ENCODE measurements at places on chromosomes 13 and 19.

GRCh38 chr19:39224910-39225309, 19.9 kb downstream of the IFNL3 start:
- DNase-seq = no peak

GRCh38 chr19:6218491-6219146, 61.2 kb downstream of the MLLT1 start:
- peak; percentile 63 for DNase-seq

GRCh38 chr19:30884146-30884812, 465.0 kb downstream of the TSHZ3 start:
- no peak for DNase-seq

DNA sequence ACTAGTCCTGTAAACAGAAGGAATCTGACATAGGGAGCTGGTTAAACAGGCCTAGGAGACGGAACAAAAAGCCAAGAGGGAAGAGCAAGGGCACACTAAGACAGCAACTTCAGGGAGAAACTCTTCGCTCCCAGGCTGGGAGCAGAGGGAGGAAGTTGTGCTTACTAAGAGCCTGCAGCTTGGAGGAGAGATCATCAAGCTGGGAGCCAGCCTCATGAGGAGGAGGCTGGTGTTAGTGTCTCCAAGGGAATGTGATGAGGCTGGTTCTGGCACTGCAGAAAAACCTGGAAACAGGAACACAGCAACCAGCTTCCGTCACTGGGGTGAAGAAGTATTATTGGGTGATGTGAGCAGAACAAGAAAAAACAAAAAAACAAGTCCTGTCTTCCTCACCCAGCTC, 1027.3 kb downstream of the UQCRFS1 start:
- DNase-seq = no peak

- DNase-seq = no peak
These were observed 1.2 kb downstream of the PEAK3 start for GRCh38 chr19:2280633-2281264.

- no peak for DNase-seq
These were observed 1.8 kb upstream of the ZNF83 start for GRCh38 chr19:52639996-52640395.

DNA sequence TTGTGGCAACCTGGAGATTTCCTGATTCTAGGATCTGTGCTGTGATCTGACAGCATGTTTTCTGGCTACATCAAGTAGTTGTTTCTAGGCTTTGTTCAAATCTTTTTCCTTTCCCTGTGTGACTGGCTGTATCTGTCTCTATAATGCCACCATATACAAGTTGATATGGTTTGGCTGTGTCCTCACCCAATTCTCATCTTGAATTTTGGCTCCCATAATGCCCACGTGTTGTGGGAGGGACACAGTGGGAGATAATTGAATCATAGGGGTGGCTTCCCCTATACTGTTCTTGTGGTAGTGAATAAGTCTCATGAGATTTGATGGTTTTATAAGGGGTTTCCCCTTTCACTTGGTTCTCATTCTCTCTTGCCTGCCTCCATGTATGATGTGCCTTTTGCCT, 24.6 kb upstream of the CLDN10 start:
- no peak for DNase-seq

GRCh38 chr13:98273824-98274742, 97.0 kb upstream of the RNF113B start:
- no peak for DNase-seq

DNA sequence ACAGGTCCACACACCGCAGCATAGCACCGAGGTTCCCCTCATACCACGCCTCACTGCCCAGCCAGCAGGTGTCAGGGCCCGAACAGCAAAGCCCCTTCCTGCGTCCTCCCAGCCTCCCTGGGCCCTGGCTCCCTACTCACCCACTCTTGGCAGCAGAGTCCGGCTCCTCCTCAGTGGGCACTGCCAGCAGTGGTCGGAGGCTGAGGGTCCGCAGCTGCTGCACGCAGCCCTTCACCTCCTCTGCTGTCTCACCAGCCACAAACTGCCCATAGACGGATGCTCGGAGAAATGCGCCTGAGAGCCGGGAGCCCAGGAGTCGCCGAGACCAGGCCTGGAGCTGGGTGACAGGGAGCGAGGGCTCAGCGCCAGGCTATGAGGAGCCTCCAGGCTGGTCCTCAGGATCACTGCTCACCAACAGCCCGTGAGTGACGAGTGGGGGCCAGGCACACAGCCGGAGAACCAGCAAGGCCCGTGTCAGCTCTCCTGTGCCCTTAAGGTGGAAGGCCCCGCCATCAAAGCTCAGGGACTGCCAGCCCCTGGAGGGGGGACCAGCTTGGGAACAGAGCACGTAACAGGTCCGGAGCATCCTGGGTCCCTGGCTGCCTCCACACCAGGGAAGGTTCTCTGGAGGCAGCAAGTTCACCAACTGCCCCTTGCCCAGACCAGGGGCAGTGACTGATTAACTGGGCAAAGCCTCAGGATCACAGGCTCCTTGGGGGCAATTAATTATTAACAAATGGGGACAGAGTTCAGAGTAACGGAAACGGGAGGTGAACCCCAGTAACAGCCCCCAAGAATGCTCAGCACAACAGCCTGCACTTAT, at the start of gene PRODH2:
PRODH2 (minus strand) TSS at position 626 of the 823 bp plus-strand sequence; CDS start at position 586, 40 bp downstream.
- no peak for DNase-seq

DNA sequence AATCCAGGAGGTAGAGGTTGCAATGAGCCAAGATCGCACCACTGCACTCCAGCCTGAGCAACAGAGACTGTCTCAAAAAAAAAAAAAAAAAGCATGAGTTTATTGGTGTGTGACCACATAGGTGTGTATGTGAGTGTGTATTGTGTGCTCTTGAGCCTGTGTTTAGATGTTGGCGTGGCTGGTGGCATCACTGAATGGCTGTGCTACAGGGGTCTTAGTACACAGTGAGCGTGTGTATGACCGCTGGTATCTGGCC, 2.5 kb downstream of the SLC1A5 start:
- no peak for DNase-seq

DNA sequence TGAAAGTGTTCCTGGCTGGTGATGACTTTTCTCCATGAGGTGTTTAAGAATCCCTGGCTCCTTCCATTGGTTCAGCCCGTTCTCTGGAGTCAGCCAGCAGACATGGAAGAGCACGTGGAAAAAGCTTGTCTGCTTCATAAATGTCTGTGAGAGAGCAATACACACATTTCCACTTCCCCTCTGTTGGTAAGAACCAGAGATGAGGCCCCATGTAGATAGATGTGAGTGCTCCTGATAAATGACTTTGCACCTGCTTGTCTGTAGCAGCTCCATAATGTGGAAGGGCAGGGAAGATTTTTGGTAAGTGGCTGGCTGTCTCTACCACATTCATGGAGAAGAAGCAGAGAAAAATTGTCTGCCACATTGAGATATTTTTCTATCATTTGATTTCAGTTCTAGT, 325.8 kb downstream of the LMO7 start:
- DNase-seq = no peak

DNA sequence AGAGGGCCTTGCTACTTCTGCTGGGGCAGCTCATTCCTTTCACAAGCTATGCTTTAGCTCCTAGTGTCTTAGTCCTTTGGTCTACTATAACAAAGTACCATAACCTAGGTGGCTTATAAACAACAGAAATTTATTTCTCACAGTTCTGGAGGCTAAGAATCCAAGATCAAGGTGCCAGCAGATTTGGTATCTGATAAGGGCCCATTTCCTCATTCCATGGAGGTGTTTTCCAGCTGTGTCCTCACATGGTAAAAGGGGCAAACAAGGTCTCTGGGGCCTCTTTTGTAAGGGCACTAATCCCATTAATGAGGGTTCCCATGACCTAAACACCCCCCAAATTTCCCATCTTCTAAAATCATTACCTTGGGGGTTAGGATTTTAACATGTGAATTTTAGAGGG, 57.9 kb upstream of the LRCH1 start:
- DNase-seq = no peak

DNA sequence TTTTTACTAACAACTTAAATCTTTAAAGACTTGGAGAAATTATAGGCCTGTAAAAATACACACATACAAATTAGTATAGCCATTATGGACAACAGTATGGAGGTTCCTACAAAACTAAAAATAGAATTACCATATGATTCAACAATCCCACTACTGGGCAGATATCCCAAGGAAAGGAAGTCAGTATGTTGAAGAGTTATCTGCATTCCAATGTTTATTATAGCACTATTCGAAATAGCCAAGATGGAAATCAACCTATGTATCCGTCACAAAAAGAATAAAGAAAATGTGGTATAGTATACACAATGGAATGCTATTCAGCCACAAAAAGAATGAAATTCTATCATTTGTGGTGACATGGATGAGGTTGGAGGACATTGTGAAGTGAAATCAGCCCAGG, 37.2 kb downstream of the SLITRK1 start:
- DNase-seq = no peak

- no peak for DNase-seq
These were observed 16.6 kb downstream of the ATP4B start for GRCh38 chr13:113641426-113641825.

DNA sequence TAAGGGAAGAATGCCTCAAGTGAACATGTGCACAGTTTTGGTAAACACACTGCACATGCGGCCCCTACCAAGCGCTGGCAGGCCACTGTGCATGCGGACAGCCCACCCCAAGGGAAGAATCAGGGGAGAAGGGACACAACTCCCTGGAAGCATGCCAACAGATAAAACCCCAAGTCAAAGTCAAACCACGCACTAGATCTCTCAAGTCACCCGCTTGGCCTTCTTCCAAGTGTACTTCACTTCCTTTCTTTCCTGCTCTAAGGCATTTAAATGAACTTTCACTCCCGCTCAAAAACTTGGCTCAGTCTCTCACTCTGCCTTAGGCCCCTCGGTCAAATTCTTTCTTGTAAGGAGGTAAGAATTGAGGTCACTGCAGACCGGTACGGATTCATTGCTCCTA, 4.6 kb upstream of the RFXAP start:
- no peak for DNase-seq

DNA sequence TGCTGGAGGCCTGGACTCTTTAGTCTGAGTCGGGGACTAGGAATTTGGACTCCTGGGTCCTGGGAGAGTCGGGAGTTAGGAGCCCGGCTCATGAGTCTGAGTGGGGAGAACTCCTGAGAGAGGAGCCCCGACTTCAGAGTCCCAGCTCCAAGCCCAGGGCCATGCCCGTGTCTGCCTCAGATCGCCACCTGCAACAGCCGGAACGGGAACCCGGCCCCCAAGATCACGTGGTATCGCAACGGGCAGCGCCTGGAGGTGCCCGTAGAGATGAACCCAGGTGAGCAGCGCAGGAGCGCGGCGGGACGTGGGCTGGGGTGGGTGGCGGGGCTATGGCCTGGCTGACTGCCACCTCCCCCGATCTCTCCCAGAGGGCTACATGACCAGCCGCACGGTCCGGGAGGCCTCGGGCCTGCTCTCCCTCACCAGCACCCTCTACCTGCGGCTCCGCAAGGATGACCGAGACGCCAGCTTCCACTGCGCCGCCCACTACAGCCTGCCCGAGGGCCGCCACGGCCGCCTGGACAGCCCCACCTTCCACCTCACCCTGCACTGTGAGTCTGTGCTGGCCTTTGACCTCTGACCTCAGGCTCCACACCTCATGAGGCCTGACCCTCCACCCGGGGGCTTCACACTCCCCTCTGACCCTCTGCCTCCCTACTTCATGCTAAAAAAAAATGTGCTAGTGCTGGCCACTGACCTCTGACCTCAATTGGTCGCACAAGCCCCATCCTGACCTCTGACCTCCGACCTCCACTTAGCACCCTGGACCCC, 4.4 kb downstream of the BCAM start:
- no peak for DNase-seq

- no peak for DNase-seq
These were observed 671 bp upstream of the SLC46A3 start for GRCh38 chr13:28719227-28720055.

Data from stimulated activated CD4-positive, alpha-beta T cell treated with anti-CD3 and anti-CD28 coated beads, Interleukin-15, amount 100 ng/mL, for 1 hour (primary cell).